NCI-H69 (cell line): ENCODE measurements at places on chromosomes 2 and 18.

DNA sequence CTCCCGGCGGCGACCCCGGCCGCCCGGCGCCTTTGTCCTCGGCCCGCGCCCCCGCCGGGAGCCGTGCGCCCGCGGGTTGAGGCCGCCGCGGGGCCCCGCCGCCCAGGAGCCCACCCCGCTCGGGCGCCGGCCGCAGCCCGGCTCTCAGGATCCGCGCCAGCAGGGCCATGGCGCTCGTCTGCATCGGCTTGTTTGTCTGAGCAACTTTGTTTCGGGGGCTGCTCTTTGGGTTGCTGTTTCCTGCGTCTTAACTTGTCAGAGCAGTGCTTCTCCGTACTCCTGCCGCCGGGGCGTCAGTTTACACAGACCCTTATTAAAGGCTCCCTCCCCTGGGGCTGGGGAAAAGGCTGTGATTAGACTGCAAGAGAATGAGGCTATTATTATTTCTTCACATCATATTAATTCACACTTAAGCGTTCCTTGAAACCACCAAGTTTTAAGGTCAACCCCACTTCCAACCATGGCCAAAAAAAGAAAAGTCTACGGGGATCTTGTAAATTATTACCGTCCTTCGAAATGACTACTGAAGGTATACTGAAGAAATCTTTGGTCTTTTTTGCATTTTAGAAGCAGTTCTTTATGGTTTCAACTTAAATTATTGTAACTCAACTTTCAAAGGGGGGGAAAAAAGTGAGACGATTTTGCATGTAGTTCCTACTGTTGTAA lies at the start of gene CYP27C1:
Gene CYP27C1 (minus strand): TSS at position 198 of the 666 bp plus-strand sequence. CDS start 29 bp downstream, at position 169.
- DNase-seq, result peak; percentile 37

DNA sequence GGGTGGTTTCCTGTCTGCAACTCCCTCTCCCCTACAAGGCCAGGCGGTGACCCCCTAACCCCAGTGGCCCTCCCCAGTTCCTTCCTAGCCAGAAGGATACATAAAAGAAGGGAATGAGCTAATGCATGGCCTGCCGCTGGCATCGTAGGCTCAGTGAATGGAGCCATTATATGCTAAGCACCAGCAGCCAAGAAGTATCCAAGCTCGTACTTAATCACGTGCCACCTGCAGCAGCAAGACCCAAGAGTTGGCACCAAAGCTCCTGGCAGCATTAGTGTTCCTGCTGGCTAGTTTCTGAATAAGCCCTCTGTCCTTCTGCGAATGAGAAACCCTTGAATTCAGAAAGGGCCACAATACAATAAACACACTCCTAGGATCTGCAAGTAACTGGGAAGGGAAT lies 4.3 kb downstream of the DBI start:
- DNase-seq, result no peak

GRCh38 chr18:3345885-3346284 lies 84.0 kb downstream of the MYL12B start:
- no peak for DNase-seq

DNA sequence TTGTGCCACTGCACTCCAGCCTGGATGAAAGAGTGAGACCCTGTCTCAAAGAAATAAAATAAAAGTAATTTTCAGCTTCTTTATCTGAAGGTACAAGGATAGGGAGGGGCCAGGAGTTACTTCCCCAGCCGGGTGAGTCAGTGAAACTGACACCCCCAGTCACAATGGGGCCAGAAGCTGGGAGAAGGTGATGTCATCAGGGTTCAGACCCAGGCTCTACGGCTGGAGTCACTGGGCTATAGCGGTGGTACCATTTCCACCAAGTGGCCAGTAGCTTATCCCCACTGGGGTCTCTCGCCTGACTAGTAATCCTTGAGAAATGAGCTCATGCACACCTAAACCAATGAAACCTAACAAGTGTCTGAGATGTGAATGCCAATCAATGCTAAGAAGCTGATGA lies 107.9 kb downstream of the ALPK2 start:
- DNase-seq, result peak; percentile 27

- no peak for DNase-seq
These were observed 349.8 kb downstream of the RBM43 start for GRCh38 chr2:150911766-150912280.

DNA sequence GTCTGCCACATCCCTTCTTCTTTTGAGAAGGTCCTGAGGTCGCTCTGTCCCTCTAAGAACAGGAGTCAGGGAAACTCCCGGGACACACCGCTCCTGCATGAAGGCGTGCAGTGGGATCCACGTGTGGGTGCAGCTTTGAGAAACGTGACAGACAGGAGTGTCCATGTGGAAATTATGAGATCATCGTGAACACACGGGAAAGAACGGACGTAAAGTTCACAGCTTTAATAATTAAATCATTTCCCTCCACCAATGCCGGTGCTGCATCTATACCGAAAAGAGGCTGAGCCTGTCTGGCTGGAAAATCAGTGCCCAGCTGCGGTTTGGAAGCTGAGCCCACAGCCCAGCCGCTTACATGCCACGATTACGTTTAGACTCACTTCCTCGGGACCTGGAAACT lies 372.4 kb upstream of the SALL3 start:
- no peak for DNase-seq

DNA sequence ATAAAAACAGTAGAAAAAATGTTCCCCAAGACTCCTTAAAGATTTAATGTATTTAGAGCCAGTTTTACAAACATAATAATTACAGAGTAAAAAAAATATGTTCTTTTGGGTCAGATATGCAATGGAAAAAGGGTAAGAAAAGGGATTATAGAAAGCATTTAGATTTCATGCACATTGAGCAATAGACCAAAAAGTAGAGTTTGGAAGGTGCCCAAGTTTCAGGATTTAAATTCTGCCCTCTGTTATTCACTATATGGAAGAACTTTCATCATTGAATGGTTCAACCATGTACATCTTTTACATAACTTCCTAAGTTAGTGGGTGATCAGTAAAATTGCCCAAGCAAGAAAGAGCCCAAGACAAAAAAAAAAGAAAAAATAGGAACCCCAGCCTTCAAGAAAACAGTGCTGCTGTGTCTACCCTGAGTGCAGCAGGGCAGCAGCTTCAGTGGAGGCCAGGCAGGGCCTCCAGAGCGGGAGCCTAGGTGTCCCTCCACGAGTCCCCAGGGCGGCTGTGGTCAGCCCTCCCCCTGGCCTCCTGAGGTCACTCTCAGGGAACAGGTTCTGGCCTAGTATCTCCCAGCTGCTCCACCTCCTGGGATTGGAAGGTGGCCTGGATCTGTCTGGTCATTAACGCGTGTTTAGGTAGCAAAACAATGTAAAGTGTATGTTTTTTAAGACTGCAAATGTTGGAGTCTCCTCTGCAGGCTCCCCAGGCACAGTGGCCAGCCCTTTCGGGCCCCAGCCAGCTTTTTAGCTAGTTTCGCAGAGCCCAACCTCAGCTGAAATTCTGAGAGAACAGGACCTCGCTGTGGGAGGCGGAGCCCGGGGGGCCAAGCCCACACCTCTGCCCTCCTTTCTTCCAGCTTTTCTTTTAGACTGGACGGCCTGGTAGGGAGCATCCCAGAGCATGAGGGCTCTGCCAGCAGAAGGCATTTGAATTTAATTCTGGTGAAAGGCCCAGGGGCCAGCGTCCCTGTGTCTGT lies 77.3 kb downstream of the TEX51 start:
- DNase-seq, result no peak

- no peak for DNase-seq
These were observed 4.0 kb downstream of the PTPN2 start for GRCh38 chr18:12879840-12880540.

DNA sequence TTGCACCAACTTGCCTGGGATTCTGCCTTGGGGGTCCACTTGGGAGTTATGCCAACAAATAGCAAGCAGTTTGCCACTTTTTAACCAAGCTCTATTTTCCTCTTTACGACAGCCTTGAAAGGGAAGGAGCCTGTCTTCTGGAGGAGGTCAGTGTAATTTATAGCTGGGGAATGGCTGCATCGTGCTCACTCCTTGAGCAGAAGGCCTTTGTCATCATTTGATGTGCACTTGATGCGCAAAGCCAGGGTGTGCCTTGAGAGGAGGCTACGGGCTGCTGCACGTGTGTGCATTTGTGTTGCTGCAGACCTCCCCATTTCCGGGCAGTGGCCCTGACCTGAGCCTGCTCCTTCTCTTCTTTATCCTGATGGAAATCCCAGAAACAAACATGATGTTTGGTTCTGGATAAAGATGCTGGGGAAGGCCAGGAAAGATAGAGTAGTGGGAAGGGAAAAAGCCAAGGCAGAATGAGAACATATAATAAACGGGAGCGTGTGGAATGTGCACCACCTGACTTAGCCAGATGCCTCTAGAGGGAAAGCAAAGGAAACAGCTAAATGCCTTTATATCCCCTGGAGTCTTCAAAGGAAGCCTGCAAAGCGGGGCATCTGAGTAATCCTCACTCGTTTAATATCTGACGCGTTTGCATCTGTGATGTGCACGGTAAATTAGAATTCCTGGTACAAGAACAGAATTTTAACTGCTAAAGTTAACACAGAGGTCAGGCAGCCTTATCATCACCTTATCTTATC lies 68.3 kb upstream of the ZNF521 start:
- DNase-seq, result no peak

DNA sequence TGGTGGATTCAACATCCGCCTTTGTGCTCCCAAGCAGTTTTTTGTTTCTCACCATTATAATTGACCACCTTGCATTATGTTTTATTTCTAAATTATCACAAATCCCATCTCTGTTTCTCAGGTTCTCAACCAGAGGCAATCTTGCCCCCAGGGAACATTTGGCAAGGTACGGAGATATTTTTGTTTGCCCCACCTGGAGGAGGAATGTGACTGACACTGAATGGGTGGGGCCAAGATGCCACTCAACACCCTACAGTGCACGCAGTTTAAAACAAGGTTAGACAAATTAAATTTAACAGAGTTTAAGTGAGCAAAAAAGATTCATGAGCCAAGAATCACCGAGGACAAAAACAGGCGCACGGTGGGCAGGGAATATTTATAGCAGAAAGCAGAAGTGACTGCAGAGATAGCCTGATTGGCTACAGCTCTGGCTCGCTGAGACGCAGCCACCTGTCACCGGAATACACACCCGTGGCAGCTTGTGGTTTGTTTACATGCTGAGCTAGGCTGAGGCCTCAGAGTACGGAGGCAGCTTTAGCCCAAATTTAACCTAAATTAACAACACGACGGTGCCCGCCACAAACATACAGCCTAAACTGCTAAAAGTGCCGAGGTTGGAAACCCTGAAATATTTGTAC lies 150.0 kb upstream of the ALKAL2 start:
- DNase-seq, result peak; percentile 51

DNA sequence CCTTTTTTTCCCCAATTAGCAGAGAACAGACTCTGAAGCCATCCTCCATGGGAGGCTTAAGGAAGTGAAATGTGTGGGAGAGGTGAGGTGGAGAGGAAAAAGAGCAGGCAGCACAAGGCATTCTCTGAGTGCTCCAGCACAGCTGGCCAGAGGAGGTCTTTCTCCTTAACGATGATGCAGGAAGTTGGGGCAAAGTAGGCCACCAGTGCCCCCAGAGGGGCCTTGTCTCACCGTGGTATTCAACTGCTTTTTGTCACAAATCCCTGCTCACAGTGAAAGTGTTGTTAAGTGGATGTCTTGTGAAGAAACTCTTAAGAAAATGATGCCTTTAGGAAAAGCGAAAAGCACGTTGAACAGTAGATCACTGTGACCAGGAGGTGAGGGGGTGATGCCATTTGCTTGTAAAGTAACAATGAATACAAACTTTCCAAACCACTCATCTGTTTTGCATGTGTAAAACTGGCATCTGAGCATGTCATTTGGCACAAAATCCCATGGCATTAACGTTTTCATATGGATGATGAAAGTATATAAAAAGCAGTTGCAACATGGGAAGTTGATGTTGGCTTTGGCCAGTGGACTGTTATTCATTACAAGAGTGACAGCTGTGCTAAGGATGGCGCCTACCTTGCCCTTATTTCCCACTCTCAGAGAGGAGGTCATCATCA lies 49.2 kb upstream of the CDC42EP3 start:
- DNase-seq, result peak; percentile 6
